ENCODE measurements at places on chromosomes 13 and 19.
A peak's percentile ranks its signal among the peaks of the same experiment; 100 is the strongest.

GRCh38 chr19:51800473-51801244, 5.7 kb downstream of the FPR3 start:
- DNase-seq: peak; percentile 71

DNA sequence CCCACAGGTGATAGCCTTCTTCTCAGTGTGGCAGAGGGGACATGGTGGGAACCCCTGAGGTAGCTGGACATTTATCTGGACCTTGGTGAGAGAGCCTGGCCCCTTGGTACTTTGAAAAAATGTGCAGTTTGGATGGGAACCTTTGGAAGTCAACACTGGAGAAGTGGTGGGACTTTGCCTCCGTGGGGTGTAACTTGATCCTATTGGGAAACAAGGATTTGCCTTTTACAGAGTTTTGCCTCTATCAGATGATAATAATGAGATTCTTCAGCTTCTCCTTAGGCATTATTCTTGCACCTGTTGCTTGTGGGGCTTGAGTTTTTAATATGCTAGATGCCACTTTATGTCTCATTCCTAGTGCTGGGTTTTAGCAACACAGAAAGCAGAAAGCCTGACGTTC, 99.0 kb downstream of the ERCC5 start:
- no peak for DNase-seq

DNA sequence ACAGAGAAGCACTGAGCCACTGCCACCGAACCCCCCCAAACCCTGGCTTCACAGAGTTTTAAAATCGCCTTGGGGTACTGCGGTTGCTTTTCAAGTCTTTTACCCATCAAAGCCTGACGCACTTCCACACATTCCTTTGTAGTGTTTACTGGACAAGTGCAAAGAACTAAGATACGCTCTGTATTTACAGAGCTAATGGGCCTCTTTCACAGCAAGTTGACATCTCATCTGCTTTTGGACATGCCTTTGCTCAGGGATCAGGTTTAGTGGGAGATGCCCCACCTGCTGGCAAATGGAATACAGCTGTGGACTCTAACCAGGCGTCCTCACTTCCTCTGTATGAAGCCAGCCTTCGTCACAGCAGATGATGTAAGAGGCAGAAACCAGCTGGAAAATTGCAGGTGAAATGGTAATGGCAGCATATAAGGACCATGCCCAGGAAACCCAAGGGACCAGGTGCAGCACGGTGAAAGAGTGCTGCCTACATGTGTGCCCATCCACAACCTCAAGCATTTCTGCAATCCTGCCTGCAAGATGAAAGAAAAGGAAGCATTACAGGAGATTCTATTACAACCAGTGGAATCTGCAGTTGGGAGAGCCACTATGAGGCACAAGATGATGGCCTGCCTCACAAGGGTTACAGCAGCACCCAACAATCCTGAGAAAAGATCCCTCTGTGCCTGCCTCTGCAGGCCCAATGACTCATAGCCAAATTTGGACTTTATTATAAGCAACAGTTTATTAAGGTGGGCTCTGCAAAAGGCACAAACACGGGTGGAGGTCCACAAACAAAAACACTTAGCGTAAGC, 34.7 kb downstream of the BRD4 start:
- DNase-seq: no peak

- peak; percentile 94 for DNase-seq
Observed at GRCh38 chr19:17841810-17842662, 5.7 kb downstream of the JAK3 start.

GRCh38 chr19:1262623-1263123, 6.5 kb upstream of the CIRBP start:
- DNase-seq: no peak

- no peak for DNase-seq
Observed at GRCh38 chr13:99352351-99353245, 45.4 kb upstream of the GPR183 start.

- no peak for DNase-seq
Observed at GRCh38 chr19:47357788-47358680, 8.9 kb downstream of the DHX34 start.

- no peak for DNase-seq
Observed at GRCh38 chr13:65125236-65125635, 2104.9 kb downstream of the PCDH9 start.

GRCh38 chr19:40466219-40466984, 399 bp upstream of the SPTBN4 start:
- DNase-seq: peak; percentile 70

DNA sequence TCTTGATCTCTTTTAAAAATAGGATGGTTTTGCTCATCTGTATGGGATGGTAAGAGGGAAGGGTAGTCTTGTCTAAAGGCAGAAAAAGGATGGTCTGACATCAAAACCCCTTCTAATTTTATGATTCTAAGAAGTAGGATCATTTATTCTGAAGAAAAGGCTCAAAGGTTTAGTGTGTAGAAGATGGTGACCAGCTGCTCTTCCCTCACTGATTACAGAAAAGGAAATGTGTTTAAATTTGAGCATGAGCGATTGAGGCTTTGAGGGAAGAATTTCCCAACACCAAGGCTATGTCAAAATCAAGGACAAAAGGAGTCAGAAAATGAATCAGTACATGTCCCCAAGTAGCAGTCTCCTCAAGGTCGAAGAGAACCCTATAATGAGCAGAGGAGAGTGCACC, 909.8 kb downstream of the EFNB2 start:
- no peak for DNase-seq

DNA sequence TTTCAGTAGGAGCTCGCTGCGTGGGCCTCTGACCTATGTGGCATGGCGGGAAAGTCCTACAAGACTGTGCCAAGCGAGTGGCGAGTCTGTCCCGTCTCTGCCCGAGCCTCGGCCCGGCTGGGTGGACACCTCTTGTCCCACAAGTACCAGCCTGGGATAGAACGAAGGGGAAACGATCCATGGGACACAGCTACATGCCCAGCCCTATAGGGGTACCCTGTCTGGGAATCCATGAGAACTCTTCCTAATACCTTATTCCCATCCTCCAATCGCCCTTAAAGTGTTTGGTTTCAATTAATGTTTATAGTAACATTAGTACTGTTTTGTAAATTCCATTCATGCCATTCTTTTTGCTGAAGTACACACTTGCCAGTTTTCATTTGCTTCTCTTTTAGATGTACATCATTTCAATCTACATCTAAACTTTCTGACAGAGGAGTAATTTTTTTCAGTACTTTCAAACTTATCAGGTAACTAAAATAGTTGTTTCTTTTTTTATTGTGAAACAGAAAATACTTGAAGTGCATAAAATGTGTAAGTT, 667 bp upstream of the ZNF790 start:
- DNase-seq: no peak

- DNase-seq: no peak
Observed at GRCh38 chr13:49610176-49610575, 18.1 kb upstream of the ARL11 start.
